ENCODE measurements at places on chromosomes 4 and X.

GRCh38 chrX:1601768-1602085 lies 10.3 kb downstream of the AKAP17A start:
- no peak for DNase-seq

DNA sequence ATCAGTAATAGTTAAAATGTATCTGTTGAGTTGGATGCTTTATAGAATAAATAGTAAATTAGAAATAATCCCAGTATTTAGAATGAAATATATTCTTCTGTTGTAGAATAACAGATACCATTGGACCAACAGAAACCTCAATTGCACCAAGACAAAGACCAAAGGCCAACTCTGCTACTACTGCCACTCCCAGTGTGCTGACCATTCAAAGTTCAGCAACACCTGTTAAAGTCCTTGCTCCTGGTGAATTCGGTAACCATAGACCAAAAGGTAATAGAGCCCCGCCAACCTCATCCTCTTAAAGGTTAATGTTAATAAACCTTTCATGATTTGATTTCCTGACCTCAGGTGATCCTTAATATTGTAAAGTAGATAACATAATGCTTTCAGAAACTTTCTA lies 73.8 kb downstream of the PAQR3 start:
- DNase-seq, result no peak

- DNase-seq, result no peak
These were observed 293.9 kb downstream of the ARAP2 start for GRCh38 chr4:35950442-35950841.

DNA sequence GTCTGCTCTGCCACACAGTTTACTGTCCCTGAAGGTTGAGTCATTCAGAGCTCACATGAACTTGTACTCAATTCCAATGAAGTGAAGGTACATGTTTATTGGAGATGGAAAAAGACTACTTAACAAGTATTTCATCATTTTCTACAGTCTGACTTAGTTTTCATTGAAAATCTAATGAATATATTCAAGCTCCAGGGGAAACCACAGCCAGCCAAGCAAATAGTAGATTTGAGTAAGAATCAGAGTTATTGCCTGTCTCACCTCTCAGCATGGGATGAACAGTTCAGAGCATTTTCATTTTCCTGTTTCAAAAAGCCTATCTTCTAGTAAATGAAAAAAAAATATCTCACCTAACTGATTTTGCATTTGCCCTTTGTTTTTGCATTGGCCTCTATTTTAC lies 1249.4 kb upstream of the DIAPH2 start:
- no peak for DNase-seq

GRCh38 chr4:3684546-3684945 lies 81.6 kb upstream of the ADRA2C start:
- DNase-seq, result no peak

DNA sequence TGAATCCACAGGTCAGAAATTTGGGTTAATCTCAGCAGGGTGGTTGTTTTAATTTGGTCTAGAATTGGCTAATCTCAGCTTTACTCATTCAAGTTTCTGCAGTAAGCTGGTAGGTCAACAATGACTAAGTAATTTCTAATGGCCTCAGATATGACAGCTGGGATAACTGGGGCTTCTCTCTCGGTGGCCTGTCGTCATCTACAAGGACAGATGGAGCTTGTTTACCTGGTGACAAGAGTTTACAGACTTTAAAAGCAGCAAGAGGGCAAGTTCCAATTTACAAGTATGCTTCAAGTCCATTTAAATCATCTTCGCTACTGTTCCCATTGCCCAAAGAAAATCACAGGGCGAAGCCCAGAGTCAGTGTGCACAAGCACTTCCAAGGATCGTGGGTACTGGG lies 453.9 kb downstream of the PDHA2 start:
- no peak for DNase-seq

DNA sequence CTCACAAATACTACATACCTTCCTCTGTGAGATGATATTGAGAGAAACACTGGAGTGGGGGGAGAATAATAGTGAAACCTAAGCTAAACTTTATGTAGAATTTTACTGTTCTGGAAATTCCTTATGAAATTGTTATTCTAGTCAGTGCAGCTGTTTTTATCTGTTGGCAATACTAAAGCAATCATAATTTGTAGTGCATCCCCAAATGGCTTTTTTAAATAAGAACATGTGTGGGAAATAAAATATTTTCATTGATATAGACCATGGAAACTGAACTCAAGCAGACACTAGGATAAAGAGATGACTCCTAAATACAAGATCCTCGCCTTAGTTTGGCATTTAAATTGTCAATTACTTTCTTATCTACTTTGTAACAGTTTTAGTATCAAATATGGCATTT lies 51.1 kb downstream of the SEC24D start:
- no peak for DNase-seq

- no peak for DNase-seq
These were observed 41.8 kb downstream of the EIF4E start for GRCh38 chr4:98887145-98887544.

- no peak for DNase-seq
These were observed 1.1 kb downstream of the OCIAD2 start for GRCh38 chr4:48905363-48906015.

DNA sequence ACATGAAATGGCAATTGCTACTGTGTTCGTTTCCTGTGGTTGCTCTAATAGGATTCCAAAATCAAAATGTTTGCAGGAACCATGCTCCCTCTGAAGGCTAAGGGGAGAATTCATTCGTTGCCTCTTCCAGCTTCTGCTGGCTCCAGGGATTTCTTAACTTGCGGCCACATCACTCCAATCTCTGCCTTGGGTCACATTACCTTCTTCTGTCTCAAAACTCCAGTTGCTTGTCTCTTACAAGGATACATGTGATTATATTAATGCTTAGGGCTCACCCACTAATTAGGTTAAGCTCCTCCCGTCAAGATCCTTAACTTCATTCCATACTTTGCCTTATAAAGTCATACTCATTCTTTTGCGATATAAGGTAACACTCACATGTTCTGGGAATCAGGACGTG lies 208.4 kb downstream of the RBM46 start:
- no peak for DNase-seq

- DNase-seq, result no peak
These were observed 62.6 kb downstream of the MMRN1 start for GRCh38 chr4:89957046-89957926.

- DNase-seq, result no peak
These were observed 101.3 kb upstream of the MAGEB16 start for GRCh38 chrX:35696760-35697234.

GRCh38 chrX:40145923-40146261 lies 48.1 kb upstream of the BCOR start:
- DNase-seq, result no peak

GRCh38 chrX:11419102-11419501 lies 125.9 kb downstream of the AMELX start:
- no peak for DNase-seq

DNA sequence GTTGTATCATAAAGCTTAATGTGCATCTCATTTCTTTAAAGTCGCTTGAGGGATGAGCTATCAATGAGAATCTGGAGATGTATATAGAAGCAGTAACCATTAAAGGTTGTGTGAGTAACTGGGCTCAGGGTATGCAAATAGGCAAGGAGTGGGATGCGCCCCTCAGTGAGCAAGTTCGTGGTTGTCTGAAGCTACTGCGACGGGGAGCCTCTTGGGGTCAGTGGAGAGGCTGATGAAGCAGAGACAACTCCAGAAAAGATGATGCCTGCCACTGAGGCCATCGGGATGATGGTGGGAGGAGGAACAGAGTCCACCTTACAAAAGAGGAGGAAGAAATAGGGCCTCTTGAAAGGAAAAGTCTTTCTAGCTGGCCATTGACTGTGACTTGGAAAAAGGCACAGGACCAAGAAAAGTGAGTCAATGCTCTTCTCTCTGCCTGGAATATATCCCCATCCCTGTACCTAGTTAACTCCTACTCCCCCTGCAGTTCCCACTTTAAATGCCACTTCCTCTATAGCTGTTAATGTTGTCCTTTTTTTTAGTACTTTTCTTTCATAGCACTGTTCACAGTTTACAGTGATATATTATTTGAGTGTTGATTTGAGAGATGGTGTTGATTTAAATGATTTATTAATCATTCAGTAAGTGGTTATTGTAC lies 51.4 kb upstream of the LSM6 start:
- no peak for DNase-seq

GRCh38 chr4:118988635-118988972 lies 100.0 kb downstream of the SYNPO2 start:
- no peak for DNase-seq

DNA sequence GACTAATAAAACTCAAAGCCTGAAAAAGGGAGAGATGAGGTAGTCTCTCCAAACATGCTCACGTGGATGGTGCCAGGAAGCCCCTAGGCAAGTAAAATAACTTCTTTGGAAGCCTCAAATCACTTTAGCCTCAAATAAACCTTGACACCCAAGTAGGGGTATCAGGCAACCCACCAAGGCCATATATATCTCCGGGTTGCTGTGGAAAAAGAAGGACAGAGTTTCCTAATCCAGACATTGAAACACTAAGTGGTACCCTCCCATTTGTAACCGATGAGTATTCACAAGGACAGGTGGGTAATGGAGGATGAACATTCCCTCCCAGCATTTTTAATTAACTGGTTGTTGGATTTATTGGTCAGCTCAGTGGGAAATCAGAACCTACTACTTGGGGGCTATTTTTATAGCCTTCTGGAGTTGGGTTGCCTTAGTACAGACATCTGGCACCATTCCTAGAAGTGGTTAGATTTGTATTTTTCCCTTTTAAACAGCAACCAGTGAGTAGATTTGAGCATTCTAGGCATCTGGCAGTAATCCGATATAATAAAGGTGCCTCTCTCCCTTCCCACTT lies 87.7 kb downstream of the GPC3 start:
- DNase-seq, result no peak

GRCh38 chr4:24364852-24365251 lies 219.5 kb downstream of the DHX15 start:
- no peak for DNase-seq

- DNase-seq, result no peak
These were observed 104.4 kb upstream of the RAB40AL start for GRCh38 chrX:102832661-102833060.

GRCh38 chrX:53458082-53458481 lies 23.9 kb upstream of the HSD17B10 start:
- no peak for DNase-seq

- DNase-seq, result no peak
These were observed 226.7 kb upstream of the NOCT start for GRCh38 chr4:138788857-138789256.

- no peak for DNase-seq
These were observed 92.7 kb downstream of the AR start for GRCh38 chrX:67636532-67636931.

DNA sequence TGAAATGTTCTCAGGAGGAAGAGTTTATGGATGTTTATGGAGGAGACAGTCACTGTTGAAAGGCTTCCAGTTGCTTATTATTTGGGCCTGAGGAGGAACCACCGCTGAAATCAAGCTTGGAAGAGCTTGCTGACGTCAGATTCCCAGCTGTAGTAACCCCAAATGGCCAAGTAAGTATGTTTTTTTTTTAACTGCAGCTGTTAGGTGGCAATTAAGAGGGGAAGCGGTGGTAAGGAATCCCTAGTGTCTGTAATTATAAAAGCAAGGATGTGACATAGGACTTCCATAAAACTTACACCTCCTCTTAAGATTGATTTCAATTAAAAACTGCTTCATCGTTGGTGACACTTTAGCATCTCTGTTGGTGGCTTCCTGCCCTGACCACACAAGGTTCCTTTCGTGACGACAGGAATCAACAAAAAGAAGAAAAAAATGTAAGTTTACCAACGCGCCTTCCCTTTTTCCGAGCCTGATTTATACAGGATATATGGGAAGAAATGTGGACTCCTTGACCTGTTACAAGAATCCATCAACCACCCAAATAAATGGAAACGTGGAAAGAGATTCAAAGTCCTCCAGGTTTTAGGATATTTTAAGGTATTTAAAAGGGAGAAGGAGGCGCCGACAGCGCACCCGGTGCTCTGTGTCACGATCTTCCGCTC lies 884 bp downstream of the RELL1 start:
- peak; percentile 44 for DNase-seq

GRCh38 chr4:102687373-102687981 lies 73.3 kb downstream of the MANBA start:
- no peak for DNase-seq

DNA sequence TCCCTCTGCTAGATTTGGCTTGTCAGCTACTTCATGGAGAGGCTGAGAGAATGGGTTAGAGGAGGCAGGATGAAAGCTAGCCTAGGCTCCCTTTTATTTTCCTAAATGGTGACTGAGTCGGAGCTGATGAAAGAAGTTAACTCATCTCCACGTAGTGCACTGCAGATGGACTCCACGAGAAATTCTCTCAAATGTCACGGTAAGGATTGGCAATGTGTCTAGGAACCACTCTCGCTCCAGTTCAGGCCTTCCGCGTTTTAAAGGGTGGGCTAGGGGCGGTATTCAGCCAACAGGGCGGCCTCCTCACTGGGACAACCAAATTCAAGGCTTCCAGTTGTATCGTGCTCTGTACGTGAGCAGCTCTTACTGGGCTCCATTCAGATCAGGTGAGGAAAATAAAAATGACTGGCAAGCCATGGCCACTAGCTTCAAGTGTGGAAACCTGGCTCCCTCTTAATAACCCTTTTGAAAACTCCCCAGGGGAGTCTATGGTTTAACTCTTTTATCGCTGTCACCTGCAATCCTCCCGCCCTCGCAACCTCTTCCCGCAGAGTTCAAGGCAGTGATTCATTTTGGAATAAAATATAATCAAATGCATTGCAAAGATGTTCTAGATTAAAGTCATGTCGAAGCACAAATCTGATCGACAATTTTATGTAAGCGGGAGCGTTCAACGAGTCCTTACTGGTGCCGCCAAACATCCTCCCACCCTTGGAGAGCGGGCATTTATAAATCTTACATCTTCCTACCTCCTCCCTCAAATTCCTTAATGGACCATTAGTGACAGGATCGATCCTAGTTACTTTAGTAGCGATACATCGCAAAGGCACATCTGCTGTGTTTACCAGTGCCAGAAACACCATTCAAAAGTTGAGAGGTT lies 1.2 kb downstream of the SPOCK3 start:
- DNase-seq, result no peak

DNA sequence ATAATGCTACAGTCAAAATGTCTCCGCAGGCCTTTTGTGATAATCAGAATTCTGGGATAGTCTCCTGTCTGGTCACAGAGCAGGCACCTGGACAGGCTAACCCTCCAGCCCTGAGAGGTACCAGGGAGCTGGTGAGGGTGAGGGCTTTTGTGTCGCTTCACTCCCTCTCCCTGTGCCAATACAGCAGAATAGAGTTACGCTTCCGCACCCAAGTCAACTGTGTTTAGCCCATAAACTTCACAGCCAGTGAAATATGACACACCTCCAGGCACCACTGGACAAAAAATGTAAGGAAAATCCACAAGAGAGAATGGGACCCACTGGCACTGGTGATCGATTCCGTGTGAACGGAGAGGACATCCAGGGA lies 1.3 kb downstream of the GAK start:
- no peak for DNase-seq

DNA sequence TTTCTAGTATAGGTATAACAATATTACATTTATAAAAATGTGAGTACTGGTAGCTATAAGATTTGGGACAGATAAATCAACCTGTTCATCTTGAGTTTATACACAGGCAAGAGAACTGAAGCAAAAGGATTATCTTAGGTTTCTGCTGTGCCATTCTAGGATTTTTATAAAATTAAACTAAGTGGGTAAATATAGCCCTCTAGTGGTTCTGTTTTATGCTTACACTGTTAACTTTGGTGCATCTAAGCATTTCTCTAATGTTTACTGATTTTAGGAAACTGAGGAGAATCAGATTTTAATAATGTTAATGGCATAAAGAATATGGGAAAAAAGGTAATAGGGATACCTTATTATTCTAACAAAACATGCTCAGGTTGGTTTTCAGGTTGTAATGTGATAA lies 1.1 kb upstream of the RRH start:
- DNase-seq, result no peak
